ENCODE measurements at places on chromosomes 2 and 18.

DNA sequence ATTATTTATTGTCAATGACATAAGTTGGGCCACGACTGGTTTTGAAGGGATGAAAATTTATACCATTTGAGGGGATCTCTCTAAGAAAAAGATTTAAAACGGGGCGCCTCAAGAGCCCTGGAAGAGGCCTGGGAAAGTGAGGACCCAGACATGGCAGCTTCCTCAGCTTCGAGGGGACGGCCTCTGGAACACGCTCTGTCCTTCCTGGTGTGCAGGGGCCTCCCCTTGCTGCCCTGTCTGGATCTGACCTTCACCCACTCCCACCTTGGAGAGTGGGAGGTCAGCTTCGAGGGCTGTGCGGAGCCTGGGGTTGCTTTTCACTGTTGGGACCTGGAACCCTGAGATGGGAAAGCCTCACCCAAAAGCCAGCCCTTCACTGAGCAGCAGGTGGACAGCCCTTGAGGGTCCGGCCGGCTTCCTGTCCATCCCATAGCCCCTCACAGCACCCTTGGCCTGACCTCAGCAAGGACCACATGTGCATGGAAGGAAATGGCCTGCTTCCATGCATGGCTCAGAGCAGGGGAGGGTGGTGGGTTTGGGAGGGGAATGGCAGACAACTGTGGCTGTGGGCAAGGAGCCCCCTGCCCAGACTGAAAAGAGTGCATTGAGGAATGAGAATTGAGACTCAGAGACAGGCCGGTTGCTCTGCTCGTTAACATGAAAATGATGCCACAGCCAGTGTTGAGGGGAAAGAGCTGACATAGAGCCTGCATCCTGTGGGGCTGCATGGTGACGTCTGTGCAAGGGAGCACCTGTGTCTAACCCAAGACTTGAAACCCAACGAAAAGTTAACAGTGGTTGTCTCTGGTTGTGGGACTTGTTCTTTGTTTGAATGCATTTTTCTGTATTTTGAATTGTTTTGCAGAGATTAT, 16.3 kb downstream of the FBLN7 start:
- no peak for DNase-seq

DNA sequence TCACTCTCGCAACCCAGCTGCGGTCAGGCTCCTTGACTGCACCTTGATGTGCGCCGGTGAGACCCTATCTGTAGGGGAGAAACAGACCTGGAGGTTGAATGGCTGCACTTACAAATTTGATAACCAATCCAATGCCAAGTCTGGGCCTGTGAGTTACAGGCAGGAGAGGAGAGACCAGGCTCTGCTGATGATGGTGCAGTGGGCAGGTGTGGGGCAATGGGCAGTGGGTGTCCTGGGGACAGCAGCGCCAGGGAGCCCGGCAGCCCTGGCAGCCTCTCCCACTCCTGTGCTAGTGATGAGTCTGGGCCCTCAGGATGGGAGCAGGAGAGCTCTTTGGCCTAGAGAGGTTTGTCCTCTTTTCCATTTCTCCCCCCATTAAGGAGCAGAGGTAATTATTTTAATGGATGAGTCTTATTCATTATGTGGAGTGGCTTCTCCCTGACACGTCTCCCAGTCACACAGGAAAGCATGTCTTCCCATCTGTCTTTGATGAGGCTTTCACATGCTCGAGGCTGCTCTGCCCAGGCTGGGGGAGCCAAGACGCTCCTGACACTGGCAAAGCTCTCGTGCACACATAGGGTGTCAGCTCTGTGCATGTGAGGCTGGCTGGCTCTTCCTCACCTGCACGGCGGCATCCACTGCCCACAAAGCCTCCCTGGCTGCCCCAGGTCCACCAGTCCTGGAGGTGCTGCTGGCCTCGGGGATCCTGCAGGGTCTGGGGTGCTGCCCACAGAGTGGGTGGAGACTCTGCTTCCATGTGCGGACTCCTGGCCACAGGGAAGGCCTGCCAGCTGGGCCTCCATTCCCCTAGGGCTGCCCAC, 10.0 kb upstream of the ALLC start:
- no peak for DNase-seq

DNA sequence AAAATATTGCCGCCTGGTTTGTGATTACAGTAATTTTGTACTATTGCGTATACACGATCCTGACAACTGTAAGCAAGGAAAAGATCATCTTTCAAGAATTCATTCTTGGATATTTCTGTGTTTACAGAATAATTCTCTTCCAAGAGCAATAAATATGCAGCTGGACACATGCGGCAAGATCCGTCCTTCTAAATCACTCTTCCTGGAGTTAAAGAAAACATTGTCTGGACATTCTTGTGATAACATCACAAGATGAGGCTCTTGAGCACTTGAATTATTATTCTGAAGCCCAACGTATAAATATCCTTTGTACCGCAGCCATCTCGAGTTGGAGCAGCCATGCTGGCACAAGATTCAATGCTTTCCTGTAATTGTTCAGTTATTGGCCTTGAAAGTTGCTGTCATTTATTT, 9.9 kb downstream of the FHL2 start:
- no peak for DNase-seq

DNA sequence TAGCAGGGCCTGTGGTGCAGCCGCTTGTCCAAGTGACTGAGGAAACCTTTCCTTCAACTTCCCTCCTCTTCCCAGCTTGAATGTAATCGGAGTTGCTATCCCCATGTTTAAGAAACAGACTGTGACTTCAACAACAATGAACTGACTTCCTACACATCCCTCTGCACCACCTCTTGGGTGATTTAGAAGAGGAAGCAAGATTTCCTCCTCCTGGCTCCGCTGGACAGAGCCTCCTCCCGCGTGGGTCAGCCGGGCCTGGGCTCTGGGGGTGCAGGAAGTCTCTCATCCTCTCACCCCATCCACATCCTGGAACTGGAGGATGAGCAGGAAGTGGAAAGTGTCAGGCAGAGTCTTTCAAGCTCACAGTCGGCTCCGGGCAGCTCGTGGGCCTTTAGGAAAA, 84.3 kb downstream of the GATA6 start:
- DNase-seq, result no peak
